Esophagus muscularis mucosa (tissue), 4 donors: ENCODE measurements at places on chromosomes 5 and 9. TPM values are rescaled to one million over a fixed set of nuclear protein-coding genes. Genes with fewer than 3 reads are reported as not detected.

Gene TEX48
- not detected for total RNA-seq

Gene WNT8A
- not detected for total RNA-seq

Gene UGT3A1
- not detected for total RNA-seq

Gene SERF1A
- total RNA-seq, result 7.6 TPM

Gene PCAT7
- not detected for total RNA-seq

Gene EPB41L4A
- total RNA-seq, result 33.8 TPM

Gene IRF1
- 36.1 TPM for total RNA-seq

Gene MEIKIN
- total RNA-seq, result not detected

Gene KIF27
- total RNA-seq, result 4.0 TPM

Gene NEUROG1
- total RNA-seq, result not detected

GRCh38 chr9:72891043-72891442 is 61.8 kb downstream of the ALDH1A1 start:
- H3K36me3 ChIP-seq, result no peaks in the 10 kb centered on the region
- no peak for DNase-seq
- H3K27me3 ChIP-seq, result no peaks in the 10 kb centered on the region
- H3K4me3 ChIP-seq, result no peak overlapping the region

DNA sequence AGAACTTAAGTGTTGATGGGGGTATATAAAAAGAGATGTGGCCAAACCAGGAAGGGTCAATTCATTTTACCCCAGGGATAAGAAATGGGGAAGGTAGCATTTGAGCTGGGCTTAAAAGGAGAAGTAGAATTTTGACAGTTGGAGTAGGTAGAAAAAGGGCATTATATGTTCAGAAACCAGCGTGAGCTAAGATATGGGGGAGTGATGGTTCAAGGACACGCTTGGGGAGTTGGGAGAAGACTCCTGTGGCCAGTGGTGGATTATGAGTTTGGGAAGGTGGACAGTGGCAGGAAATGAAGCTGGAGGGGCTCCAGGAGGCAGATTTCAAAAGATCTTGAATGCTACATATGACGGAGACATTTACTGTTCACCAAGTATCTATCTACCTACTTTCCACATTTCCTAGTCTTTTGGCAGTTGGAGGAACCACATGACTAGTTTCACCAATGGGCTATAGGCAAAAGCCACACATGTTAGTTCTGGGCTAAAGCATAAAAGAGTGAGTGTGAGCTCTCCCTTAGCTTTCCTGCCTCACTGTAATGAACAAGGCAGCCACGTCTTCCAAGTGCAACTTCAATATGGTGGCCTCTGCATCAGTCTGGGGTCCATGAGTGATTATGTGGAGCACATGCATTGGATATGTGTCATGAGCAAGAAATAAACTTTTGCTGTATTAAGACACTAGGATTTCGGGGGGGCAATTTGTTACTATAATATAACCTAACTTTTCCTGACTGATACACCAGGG is 15.7 kb upstream of the GSN start:
- H3K4me1 ChIP-seq, result no peaks in the 10 kb centered on the region
- H3K27ac ChIP-seq, result no peak overlapping the region
- no peaks in the 10 kb centered on the region for H3K27me3 ChIP-seq
- no peak for DNase-seq
- H3K36me3 ChIP-seq, result no peaks in the 10 kb centered on the region

DNA sequence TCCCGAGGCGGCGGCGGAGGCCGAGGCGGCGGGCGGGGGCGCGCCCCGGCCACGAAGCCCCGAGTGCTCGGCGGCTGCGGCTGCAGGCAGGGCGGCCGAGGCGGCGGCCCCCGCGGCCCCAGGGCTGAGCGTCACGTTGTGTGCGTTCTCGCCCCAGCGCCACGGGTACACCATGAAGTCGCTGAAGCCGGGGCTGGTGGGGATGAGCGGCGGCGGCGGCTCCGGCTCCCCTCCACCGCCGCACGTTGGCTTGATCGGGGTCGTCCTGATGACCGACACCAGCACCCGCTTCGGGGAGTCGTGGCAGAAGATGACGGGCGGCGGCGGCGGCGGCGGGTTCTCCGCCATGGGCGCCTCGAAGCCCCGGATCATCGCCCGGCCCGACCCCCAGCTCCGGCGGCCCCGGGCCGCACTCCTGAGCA is 498 bp downstream of the ZNF367 start:
- peak overlapping the region; percentile 100 for H3K27ac ChIP-seq
- H3K27me3 ChIP-seq, result no peaks in the 10 kb centered on the region
- peaks cover 38% of the 10 kb centered on the region for H3K4me1 ChIP-seq
- peak overlapping the region; percentile 95 for H3K4me3 ChIP-seq
- no peaks in the 10 kb centered on the region for H3K36me3 ChIP-seq

GRCh38 chr5:132099076-132099748 is 25.6 kb downstream of the CSF2 start:
- H3K36me3 ChIP-seq, result no peaks in the 10 kb centered on the region
- H3K27ac ChIP-seq, result no peak overlapping the region
- peaks cover 17% of the 10 kb centered on the region for H3K4me1 ChIP-seq
- DNase-seq, result no peak
- H3K4me3 ChIP-seq, result no peak overlapping the region
- no peaks in the 10 kb centered on the region for H3K27me3 ChIP-seq

GRCh38 chr5:132457371-132458225 is 33.0 kb downstream of the IRF1 start:
- H3K36me3 ChIP-seq, result peaks cover 27% of the 10 kb centered on the region
- DNase-seq, result no peak
- no peak overlapping the region for H3K4me3 ChIP-seq
- H3K27ac ChIP-seq, result peak overlapping the region; percentile 61
- no peaks in the 10 kb centered on the region for H3K27me3 ChIP-seq
- peaks cover 59% of the 10 kb centered on the region for H3K4me1 ChIP-seq

GRCh38 chr9:137075275-137075775 is 2.0 kb upstream of the UAP1L1 start:
- H3K4me3 ChIP-seq, result no peak overlapping the region
- H3K27me3 ChIP-seq, result no peaks in the 10 kb centered on the region
- no peak overlapping the region for H3K27ac ChIP-seq
- H3K36me3 ChIP-seq, result peaks cover 17% of the 10 kb centered on the region
- peaks cover 20% of the 10 kb centered on the region for H3K4me1 ChIP-seq
- DNase-seq, result no peak

DNA sequence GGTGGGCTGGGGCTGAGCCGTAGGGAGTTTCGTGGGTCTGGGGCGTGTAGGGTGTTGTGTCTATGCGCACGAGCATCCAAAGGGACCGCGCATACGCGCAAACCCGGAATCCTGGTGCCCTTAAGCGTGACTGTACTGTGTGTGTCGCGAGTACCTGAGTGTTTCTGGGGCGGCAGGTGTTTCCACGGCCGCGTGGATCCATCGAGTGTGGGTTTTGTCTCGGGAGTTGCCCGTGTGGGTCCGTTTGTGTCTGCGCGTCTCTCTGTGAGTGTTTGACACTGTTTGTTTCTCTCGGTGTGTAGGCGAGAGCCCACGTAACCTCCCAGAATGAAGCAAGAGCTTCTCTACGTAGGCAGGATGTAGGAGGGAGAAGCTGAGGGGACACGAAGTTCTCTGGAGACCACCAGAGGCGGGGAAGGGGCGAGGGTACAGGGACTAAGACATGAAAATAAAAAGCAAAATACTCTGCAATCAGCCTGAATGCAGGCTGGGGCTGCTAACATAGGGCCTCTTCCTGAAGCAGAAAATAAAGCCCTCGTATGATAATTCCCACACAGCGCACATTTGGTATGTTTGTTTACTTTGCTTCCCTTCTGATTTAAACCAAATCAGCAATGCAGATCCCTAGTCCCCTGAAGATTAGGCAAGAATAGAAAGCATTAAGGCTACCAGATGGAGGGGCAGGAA is 588 bp upstream of the BRINP1 start:
- no peak for DNase-seq
- H3K4me1 ChIP-seq, result peaks cover 17% of the 10 kb centered on the region
- peak overlapping the region; percentile 40 for H3K4me3 ChIP-seq
- H3K36me3 ChIP-seq, result no peaks in the 10 kb centered on the region

DNA sequence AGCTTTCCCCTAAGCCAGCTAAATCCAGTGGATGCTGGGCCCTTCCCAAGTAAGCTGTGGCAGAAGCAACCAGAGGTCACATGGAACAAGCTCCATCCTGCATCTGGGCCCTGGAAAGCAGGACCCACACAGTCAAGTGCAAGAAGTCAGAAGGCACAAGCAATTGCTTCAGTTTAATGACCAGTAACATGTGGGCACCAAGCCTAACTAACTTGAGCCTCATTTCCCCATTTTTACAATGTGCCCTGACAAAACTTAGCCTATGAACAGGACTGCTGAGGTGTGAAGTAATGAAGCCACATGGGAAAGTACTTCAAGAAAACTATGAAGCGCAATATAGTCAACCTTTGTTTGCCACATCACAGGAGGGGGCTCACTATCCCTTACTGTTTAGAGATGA is 90.5 kb downstream of the TLE1 start:
- no peak for DNase-seq
- no peak overlapping the region for H3K4me3 ChIP-seq
- no peaks in the 10 kb centered on the region for H3K27me3 ChIP-seq
- H3K4me1 ChIP-seq, result peaks cover 40% of the 10 kb centered on the region
- peak overlapping the region; percentile 3 for H3K27ac ChIP-seq

- no peaks in the 10 kb centered on the region for H3K36me3 ChIP-seq
- no peak overlapping the region for H3K4me3 ChIP-seq
- H3K4me1 ChIP-seq, result no peaks in the 10 kb centered on the region
- no peaks in the 10 kb centered on the region for H3K27me3 ChIP-seq
- no peak for DNase-seq
These were observed 49.7 kb downstream of the FAM174A start for GRCh38 chr5:100584889-100585288.

- no peaks in the 10 kb centered on the region for H3K4me1 ChIP-seq
- no peak overlapping the region for H3K27ac ChIP-seq
- DNase-seq, result no peak
- no peaks in the 10 kb centered on the region for H3K27me3 ChIP-seq
These were observed 155.5 kb downstream of the FGF10 start for GRCh38 chr5:44233691-44234090.
